ENCODE measurements at places on chromosomes 1 and 21. TPM values are rescaled to one million over a fixed set of nuclear protein-coding genes. Genes with fewer than 3 reads are reported as not detected.

HSD3B1 gene
- not detected for total RNA-seq

DNA sequence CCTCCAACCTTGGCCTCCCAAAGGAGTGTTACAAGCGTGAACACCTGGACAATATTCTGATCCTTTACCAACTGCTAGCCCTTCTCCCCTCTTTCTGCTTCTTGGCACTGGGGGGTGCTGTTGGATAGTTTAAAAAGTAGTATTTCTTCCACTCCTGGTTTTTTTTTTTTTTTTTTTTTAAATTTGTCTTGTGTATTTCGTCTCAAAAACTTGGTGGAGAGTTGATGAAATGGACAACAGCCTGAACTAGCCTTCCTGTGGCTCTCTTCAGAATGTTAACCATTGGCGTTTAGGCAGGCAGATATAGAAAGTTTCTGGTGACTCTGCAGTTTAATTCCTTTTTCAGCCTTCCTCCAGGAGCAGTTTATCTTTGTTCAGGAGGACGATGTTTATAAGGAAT, 69.7 kb upstream of the USP24 start:
- H3K36me3 ChIP-seq, result no peaks in the 10 kb centered on the region
- H3K27me3 ChIP-seq, result peaks cover 9% of the 10 kb centered on the region
- H3K4me1 ChIP-seq, result peaks cover 12% of the 10 kb centered on the region
- no peak for DNase-seq
- H3K4me3 ChIP-seq, result no peak overlapping the region
- H3K27ac ChIP-seq, result no peak overlapping the region

DNA sequence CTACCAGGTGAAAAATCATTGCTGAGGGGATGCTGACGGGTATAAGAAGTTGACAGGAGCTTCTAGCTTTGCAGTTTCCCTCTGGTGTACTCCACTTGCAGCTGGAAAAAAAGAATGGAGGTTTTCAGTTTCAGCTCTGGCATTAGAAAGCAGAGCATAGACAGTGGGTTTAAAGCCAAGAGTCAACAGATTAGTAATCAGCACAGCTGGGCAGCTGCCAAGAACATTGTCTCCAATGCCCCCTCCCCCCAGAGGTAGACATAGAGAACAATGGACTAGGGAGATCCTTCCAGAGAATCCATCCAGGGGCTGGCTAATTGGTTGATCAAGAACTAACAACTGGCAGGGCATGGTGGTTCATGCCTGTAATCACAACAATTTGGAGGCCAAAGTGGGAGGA, 10.1 kb upstream of the ZBTB8B start:
- no peak overlapping the region for H3K27ac ChIP-seq
- DNase-seq, result no peak
- peaks cover 4% of the 10 kb centered on the region for H3K36me3 ChIP-seq
- H3K4me3 ChIP-seq, result no peak overlapping the region
- peaks cover 17% of the 10 kb centered on the region for H3K27me3 ChIP-seq
- no peaks in the 10 kb centered on the region for H3K4me1 ChIP-seq

FMO1 gene
- total RNA-seq, result not detected

DNA sequence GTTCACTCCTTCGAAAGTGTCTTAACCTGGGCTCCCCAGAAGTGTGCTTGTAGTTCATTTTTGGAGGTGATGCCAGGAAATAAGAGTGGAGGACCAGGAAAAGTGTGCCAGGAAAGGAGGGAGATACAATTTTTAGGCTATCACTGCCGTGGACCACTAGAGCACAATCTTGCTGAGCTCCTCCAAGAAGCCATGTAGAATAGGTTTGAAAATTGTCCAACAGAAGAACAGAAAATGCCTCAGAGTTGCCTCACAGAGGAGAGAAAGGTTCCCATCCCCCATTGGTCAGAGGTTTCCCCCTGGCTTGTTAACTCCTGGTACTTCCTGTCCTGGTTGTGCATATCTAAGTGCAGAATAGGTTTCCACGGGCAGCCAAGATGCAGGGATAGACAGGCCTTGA, 41.6 kb downstream of the CATSPERE start:
- H3K36me3 ChIP-seq, result no peaks in the 10 kb centered on the region
- no peak for DNase-seq
- no peaks in the 10 kb centered on the region for H3K4me1 ChIP-seq

GRCh38 chr21:38306433-38307141, 49.8 kb downstream of the KCNJ15 start:
- DNase-seq, result no peak
- H3K4me1 ChIP-seq, result peaks cover 3% of the 10 kb centered on the region

HLX gene
- total RNA-seq, result 0.20 TPM

- H3K27me3 ChIP-seq, result peaks cover 22% of the 10 kb centered on the region
- no peak overlapping the region for H3K27ac ChIP-seq
- H3K4me3 ChIP-seq, result no peak overlapping the region
- H3K36me3 ChIP-seq, result no peaks in the 10 kb centered on the region
Observed at GRCh38 chr1:31423418-31423947, 10.5 kb downstream of the SERINC2 start.

CRNN gene
- not detected for total RNA-seq

- peaks cover 2% of the 10 kb centered on the region for H3K27me3 ChIP-seq
- no peak overlapping the region for H3K27ac ChIP-seq
- peaks cover 19% of the 10 kb centered on the region for H3K4me1 ChIP-seq
- H3K4me3 ChIP-seq, result no peak overlapping the region
- no peak for DNase-seq
- H3K36me3 ChIP-seq, result no peaks in the 10 kb centered on the region
Observed at GRCh38 chr1:116356673-116357072, 16.4 kb upstream of the ATP1A1 start.

DNA sequence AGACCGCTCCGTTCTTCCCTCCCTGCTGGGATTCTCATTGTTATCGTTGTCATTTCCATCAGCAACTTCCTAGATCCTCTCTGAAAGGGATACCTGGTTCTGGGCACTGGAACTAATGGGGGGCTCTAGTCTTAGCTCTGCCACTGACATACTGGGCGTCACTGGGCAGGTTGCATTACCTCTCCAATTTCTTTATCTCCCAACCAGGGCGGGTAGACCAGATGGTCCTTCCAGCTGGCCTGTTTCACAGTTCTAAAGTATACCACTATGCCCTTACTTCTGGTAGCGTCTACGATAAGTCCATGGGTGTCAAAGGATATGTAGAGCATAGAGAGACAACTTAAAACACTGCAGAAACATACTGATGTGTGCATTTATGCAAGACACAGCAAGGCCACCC, 1.4 kb downstream of the GPR37L1 start:
- H3K36me3 ChIP-seq, result no peaks in the 10 kb centered on the region
- peaks cover 15% of the 10 kb centered on the region for H3K27me3 ChIP-seq
- no peak for DNase-seq
- H3K4me1 ChIP-seq, result no peaks in the 10 kb centered on the region
- H3K4me3 ChIP-seq, result no peak overlapping the region
- no peak overlapping the region for H3K27ac ChIP-seq

- H3K4me1 ChIP-seq, result peaks cover 16% of the 10 kb centered on the region
- H3K36me3 ChIP-seq, result peaks cover 4% of the 10 kb centered on the region
- peaks cover 14% of the 10 kb centered on the region for H3K27me3 ChIP-seq
- H3K4me3 ChIP-seq, result no peak overlapping the region
Observed at GRCh38 chr1:31621847-31622730, 4.6 kb downstream of the HCRTR1 start.

- H3K27ac ChIP-seq, result no peak overlapping the region
- DNase-seq, result no peak
- no peaks in the 10 kb centered on the region for H3K27me3 ChIP-seq
- H3K36me3 ChIP-seq, result no peaks in the 10 kb centered on the region
- no peak overlapping the region for H3K4me3 ChIP-seq
- no peaks in the 10 kb centered on the region for H3K4me1 ChIP-seq
Observed at GRCh38 chr1:222347627-222348026, 200.3 kb downstream of the HHIPL2 start.

DNA sequence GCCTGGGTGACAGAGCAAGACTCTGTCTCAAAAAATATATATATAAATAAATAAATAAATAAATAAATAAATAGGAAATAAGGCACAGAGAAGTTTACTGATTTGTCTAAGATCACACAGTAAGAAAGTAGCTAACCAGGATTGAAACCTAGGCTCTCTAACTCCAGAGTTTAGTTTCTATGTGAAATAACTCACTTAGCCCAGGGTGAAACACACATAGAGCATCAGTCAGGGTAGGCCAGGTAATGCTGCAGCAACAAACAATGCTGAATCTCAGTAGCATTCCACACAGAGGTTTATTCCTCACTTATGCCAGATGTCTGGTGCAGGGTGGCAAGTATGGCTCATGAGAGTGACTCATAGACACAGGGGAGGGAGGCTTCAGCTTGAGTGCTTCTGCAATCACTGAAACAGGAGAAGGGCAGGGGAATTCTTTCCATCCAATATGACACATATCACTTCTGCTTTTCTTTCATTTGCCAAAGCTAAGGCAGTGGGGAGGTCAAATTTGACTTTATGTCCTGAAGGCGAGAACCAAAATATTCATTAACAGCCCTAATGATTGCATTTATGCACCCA, 37.1 kb upstream of the KANK4 start:
- H3K4me3 ChIP-seq, result no peak overlapping the region
- H3K4me1 ChIP-seq, result no peaks in the 10 kb centered on the region
- no peaks in the 10 kb centered on the region for H3K36me3 ChIP-seq
- no peak overlapping the region for H3K27ac ChIP-seq
- no peaks in the 10 kb centered on the region for H3K27me3 ChIP-seq

DNA sequence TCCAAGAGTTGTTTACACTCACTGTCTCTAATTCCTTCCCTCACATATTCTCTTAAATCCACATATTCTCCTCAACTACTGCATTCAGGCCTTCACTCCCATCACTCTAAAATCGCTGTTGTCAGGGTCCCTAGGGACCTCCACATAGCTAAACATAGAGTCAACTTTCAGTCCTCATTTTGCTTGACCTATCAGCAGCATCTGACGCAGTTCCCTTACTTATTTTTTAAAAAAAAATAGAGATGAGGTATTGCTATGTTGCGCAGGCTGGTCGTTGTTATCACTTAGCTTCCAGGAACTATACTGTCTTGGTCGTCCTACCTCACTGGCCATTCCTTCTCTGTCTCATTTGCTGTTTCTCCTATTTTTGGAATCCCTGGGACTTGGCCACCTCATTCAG, 11.7 kb upstream of the PLEKHO1 start:
- H3K27ac ChIP-seq, result no peak overlapping the region
- H3K36me3 ChIP-seq, result peaks cover 11% of the 10 kb centered on the region
- no peaks in the 10 kb centered on the region for H3K27me3 ChIP-seq
- no peak overlapping the region for H3K4me3 ChIP-seq
- H3K4me1 ChIP-seq, result no peaks in the 10 kb centered on the region

DNA sequence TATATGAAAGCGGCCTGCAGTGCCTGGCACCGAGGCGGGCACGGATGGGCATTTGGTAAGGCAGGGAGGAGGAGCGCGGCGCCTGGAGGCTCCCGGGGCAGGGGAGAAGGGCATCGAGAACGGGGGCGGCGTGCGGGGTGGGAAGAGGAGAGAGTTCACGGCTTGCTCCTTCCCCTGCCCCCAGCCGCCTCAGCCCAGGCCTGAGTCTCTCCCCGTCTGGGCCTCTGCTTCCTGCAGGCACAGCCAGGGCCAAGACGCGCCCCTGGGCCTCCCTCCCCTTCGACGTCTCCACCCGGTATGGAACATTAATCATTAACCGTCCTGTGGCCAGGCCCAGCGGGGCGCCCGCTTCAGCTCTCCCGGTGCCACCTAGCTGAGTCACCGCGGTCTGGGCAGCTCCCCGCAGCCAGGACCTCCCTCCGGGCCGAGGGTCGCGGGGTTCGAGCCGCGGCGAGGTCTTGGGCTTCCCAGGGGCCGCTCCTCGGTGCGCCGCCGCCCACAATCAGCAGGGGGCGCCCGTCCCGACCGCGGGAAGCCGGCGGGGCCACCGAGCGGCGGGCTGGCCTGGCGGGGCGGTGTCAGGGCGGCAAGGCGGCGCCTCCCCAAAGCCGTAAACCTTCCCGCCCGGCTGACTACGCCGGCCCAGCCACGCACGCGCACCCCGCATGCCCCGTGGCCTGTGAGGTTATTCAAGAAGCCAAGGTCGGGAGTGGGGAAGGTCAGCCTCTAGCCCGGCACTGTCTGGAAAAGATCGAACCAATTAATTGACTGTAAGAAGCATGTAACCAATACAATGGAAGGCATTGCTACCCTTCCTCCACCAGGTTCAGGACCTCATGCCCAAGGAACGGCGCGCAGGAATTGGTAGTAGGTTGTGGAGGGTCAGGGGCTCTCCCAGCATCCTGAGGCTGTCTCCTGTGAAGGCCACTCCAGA, 23.4 kb upstream of the RD3 start:
- H3K36me3 ChIP-seq, result no peaks in the 10 kb centered on the region
- H3K4me3 ChIP-seq, result peak overlapping the region; percentile 38
- peak; percentile 83 for DNase-seq
- H3K27ac ChIP-seq, result no peak overlapping the region

- H3K4me3 ChIP-seq, result peak overlapping the region; percentile 77
- peaks cover 15% of the 10 kb centered on the region for H3K4me1 ChIP-seq
- no peak overlapping the region for H3K27ac ChIP-seq
Observed at GRCh38 chr1:21651214-21652042, 17.7 kb downstream of the RAP1GAP start.

GRCh38 chr21:35359076-35359475, 310.0 kb upstream of the RUNX1 start:
- H3K4me3 ChIP-seq, result no peak overlapping the region
- no peaks in the 10 kb centered on the region for H3K27me3 ChIP-seq
- peaks cover 9% of the 10 kb centered on the region for H3K4me1 ChIP-seq
- peaks cover 2% of the 10 kb centered on the region for H3K36me3 ChIP-seq
- no peak for DNase-seq
- H3K27ac ChIP-seq, result no peak overlapping the region

DNA sequence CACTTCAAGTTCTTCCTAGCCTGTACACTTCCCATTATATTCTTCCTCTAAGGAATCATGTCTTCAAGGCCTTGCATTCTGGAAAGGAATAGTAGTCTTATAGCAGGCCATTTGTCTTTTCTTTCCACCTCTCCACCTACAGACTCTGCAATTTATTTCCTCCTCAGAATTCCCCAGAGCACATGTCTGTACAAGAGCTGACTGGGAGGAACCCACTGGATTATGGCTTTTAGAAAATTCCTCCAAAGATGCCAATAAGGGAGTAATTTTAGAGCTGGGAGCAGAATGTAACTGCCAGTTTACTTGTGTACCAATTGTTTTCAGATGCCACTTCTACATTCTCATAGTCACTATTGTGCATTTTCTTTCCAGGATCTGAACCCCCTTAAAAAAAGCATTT, 3.4 kb upstream of the PSMG1 start:
- no peak overlapping the region for H3K4me3 ChIP-seq
- H3K27ac ChIP-seq, result no peak overlapping the region
- H3K27me3 ChIP-seq, result no peaks in the 10 kb centered on the region
- no peak for DNase-seq
- H3K4me1 ChIP-seq, result peaks cover 31% of the 10 kb centered on the region

S100A8 gene
- total RNA-seq, result not detected
